T-helper 1 cell (primary cell): ENCODE measurements at places on chromosomes 2 and 18.

DNA sequence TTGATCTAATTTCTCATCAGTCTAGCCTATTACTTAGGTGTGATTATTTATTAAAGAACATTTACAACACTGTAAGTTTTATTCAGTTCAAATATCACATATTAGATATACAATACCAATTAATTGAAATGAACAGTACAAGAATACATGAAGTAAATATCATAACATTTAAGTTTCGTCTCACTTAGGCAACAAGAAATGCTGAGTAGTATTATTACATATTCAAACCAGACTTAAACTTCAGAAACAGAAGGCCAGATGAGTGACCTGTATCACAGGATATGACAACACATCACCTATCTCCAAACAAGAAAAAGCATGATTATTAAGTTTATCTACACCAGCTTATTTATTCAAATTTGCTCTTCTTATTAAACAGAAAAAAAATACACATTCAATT lies 48.9 kb downstream of the LONRF2 start:
- DNase-seq, result no peak

GRCh38 chr2:217657252-217657651 lies 345.5 kb downstream of the TNS1 start:
- no peak for DNase-seq

DNA sequence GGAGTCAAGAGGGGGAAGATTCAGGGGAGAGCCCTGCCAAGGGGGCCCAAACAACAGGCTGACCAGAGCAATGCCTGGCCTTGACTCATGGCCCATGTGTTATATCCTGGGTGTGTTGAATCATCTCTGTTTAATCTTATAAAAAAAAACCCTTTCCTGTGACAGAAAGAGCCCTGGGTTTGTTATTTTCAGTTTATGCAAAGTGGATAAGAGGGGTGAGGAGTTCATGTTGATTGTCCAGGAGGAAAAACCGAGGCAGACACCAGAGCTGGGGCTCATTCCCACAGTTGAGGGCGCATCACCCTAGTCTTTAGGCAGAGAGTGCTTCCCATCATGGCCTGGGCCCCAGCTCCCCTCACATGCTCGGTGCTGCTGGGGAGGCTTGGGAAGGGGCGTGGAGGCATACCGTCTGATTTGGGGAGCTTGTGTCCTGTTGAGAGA lies 30.9 kb upstream of the IL37 start:
- no peak for DNase-seq

GRCh38 chr2:204145791-204146190 lies 209.2 kb downstream of the ICOS start:
- no peak for DNase-seq

- DNase-seq, result no peak
Observed at GRCh38 chr2:11406958-11407381, 59.0 kb downstream of the E2F6 start.

GRCh38 chr2:231174211-231174651 lies 24.2 kb upstream of the ARMC9 start:
- DNase-seq, result no peak

DNA sequence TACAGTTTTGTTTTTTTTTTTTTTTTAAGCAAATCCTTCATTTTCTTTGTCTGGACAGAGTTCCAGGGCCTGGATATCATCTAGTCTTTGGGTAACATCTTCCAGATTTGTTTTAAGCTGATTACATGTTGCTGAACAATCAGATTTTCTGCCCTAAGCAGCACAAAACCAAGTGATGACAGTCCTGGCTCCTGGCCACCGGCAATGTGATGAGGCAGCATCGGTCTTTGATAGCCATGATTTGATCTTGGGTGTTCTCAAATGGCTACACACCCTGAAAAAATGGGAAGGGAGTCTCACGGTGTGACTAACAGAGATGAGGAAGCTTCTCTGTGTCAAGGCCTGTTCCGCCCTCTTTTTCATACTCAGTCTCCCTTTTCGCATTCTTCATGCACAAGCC lies 708.6 kb upstream of the ZEB2 start:
- DNase-seq, result no peak

GRCh38 chr18:35029770-35030169 lies 11.4 kb upstream of the MAPRE2 start:
- no peak for DNase-seq

GRCh38 chr2:46008091-46008870 lies 288.9 kb upstream of the EPAS1 start:
- no peak for DNase-seq

GRCh38 chr18:48108136-48108535 lies 177.7 kb upstream of the SMAD2 start:
- no peak for DNase-seq

DNA sequence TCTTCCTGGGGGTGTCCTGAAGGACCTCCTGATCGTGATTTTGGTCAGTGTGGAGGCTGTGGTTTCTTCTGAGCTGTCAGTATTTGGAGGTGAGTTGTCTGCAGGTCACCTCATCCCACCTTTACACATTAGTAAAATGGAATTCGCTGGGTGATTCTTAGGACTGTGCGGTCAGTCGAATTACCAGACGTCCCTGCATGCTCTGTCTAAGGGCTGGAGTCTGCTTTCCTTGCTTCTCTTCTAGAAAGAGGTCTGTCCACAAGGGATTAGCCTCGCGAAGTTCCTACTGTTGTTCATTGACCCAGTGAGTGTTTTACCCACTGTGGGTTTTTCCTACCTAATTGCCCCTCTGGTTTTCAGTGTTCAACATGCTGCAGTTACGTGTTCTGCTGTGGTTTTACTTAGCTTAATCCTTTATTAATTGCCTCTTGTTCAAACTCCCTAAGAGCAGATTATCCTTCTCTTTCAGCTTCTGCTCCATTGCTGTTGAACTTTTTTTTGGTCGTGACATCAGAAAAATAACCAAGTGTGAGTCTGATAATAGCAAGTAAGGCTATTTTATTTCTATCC lies 183.4 kb downstream of the NEDD4L start:
- DNase-seq, result no peak

- peak; percentile 29 for DNase-seq
Observed at GRCh38 chr2:172465417-172466334, 38.3 kb downstream of the ITGA6 start.

- no peak for DNase-seq
Observed at GRCh38 chr2:146927080-146927711, 917.6 kb upstream of the ACVR2A start.

GRCh38 chr18:8298186-8298585 lies 311.1 kb upstream of the RAB12 start:
- DNase-seq, result no peak

DNA sequence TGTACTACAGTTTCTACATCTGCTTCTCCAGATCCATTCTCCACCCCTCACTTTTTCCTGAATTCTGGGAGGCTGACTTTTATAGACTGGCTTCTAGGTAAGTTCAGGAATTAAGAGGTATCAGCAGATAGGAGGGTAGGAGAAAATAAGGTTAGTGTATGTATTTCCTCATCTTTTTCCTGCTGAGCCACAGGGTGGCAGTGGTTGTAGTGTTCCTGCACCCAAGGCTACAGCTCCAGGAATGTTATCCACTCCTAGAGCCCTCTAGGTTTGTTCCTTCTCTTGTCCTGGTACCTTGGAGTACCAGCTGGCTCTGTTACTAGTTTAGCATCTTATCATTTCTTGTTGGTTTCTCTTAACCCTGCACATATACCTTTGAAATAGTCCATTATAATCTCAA lies 40.7 kb upstream of the C2orf66 start:
- DNase-seq, result no peak

DNA sequence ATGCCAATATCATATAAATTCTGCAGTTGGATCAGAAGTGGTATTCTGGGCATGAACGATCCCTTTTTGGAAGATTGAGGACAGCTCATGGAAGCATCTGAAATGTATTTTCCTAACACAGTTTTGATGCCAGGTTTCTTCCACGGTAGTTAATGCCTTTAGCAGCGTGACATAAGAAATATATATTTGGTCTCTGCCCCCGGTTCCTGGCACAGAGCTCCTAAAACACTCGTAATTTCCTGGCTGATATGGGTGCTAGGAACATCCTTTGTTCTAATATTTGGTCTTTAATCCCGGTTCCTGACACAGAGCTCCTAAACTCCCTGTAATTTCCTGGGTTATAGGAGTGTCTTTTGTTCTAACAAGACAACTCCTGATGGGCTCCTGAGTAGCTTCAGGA lies 8.2 kb upstream of the CABLES1 start:
- no peak for DNase-seq

- no peak for DNase-seq
Observed at GRCh38 chr18:45540125-45540524, 75.2 kb upstream of the SLC14A2 start.

DNA sequence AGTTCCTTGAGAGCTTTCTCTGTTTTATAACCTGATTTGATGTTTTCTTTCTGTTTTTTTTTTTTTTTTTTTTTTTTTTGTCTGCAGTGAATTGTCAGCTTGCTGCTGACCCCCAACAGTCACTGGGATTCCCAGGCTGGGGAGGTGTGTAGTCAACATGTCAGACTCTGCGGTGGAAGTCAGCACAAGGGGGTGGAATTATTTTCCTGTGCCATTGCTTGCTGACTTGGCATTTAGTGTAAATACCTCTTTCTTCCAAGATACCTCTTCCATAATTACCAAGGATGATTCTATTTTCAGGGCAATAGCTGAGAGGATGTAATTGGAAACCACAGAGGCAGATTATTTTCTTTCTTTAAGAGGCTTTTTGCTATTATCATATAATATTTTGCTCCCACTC lies 266.3 kb downstream of the CCDC85A start:
- no peak for DNase-seq

GRCh38 chr2:10765461-10765860 lies 44.0 kb downstream of the ATP6V1C2 start:
- DNase-seq, result no peak

DNA sequence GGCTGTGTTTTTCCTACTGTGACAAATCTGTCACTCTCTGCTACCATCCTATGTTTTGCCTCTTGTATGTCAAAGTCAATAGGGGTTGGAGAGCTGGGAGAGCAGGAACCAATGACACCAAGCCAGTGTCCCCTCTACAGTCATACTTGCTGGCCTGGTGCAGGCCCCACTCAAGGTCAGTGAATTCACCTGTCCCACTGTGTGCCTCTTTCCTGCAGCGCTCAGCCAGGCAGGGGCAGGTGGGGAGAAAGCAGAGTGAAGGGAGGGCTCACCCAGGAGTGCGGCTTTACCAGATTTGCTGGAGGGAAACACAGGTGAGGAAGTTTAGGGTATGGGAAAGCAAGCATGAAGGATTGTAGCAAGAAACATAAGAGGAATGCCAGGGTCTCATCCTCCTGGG lies 114.5 kb downstream of the GYPC start:
- no peak for DNase-seq

- no peak for DNase-seq
Observed at GRCh38 chr18:61782545-61782944, 110.3 kb downstream of the RNF152 start.

GRCh38 chr2:100060875-100061274 lies 81.5 kb downstream of the AFF3 start:
- DNase-seq, result no peak

DNA sequence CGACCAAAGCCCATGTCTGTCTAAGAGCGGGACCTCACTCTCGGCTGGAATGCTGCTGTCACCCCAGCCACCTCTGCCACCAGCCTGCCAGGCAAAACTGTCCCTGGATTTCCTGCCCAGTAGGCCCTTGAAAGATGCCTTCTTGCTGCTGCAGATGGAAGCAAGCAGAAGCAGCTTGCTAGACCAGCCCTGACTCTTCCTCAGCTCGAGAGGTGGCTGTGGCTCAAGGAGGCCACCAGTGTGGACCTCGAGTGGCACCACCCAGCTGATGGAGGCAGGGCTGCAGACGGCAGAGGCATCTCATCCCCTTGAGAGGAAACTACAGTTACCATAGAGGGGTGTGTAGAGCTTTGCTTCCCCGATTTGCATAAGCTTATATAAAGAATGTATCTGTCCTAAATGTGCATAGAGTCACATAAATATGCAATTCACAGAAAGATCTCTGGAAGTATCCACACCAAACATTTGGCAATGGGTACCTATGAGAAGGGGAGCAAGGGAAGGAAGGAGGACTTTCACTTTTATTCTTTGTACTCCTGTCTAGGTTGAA lies 20.6 kb downstream of the ADCY3 start:
- no peak for DNase-seq
